M059J (cell line): ENCODE measurements at places on chromosomes 11 and 22. TPM values are rescaled to one million over a fixed set of nuclear protein-coding genes. Genes with fewer than 3 reads are reported as not detected.
A peak's percentile ranks its signal among the peaks of the same experiment; 100 is the strongest.

- DNase-seq: no peak
Measured at GRCh38 chr11:104122011-104122635, 41.8 kb downstream of the PDGFD start.

GRCh38 chr11:102617466-102618008 is 7.6 kb downstream of the MMP20 start:
- DNase-seq: no peak

- DNase-seq: peak; percentile 91
Measured at GRCh38 chr11:66222358-66223149, 45.9 kb upstream of the RAB1B start.

DNA sequence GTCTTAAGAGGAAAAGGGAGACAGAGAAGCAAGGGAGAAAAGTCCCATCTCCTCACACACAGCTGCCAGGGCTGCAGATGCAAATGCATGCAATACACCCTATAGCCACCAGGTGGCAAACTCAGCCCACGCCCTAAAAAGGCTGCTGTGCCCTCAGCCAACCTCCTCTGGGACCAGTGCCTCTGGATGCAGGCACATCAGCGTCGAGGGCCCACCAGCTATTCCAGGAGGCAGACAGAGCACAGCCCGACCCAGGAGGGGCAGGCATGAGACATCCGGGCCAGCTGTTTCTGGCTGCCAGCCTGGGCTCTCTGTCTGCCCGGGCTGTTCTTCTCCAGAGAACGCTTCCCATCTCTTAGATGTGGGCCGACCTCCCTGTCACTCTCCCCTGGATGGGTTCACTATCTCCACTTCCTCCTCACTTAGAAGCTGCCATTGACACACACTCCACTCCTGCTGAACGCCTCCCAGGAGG is 39.7 kb downstream of the TPBGL start:
- peak; percentile 63 for DNase-seq

- peak; percentile 99 for DNase-seq
Measured at GRCh38 chr11:94926698-94927237, 46.6 kb downstream of the CWC15 start.

DNA sequence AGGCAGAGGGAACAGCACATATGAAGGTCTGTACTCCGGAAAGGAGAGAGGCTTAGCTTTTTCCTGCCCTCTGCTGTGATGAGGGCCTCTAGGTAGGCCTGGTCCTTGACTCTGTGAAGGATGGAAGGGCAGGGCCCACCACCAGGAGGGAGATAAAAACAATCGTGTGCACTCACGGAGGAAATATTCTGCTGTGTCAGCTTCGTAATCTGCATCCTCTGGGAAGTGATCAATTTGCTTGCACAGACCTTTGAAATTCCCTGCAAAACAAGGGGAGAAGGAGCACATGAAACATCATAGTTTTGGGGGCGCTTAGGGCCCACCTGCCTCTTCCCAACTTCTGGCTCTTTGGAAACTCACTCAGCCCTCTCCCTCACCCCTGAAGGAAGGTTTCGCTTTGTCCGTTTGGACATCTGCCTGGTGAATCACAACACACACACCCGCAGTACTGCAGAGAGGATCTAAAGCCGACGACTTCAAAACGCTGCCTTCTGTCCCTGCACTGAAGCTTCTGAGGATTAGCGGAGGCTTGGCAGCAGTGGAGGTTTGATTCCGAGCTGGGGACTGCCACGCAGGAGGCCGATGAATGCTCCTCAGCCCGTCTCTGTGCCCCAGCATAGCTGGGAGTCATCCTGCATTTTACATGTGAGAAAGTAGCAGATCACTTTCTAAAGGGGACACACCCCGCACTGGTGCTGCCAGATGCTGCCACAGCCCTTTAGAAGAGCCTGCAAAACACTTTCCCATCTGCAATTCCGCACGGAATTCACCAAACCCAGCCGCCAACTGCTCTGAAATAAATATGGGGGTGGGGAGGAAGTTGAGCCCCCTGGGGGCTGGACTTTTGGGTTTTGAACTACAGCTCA is 58.6 kb upstream of the EIF3D start:
- DNase-seq: peak; percentile 68

The SLC1A2 gene
- total RNA-seq: 0.10 and 0.59 TPM in 2 replicates

The NUP160 gene
- 28.2 and 43.3 TPM in 2 replicates for total RNA-seq
